ENCODE measurements at places on chromosomes 7 and 10.

DNA sequence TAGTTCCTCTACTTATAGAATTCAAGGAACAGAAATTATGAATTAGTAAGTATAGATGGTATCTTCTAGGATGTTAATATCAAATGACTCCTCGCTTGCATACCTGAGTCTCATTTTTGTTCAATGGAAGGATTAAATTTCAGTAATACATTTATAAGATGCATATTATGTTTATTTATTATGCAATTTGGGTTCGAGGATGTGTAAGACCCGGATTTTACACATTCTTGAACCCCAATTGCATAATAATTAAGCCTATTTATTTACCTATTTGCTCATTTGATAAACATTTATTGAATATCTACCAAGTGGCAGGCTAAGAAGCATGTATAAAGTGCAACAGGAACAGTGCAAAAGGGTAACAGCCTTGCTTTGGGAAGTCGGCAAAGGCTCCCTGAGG, 52.6 kb downstream of the ICA1 start:
- no peak for DNase-seq

GRCh38 chr7:44373418-44373740, 48.0 kb upstream of the CAMK2B start:
- DNase-seq: no peak

GRCh38 chr10:131571865-131572264, 260.3 kb upstream of the TCERG1L start:
- no peak for DNase-seq

GRCh38 chr7:93856323-93856722, 34.2 kb downstream of the TFPI2 start:
- no peak for DNase-seq

- DNase-seq: peak; percentile 40
Observed at GRCh38 chr10:87761892-87762291, 56.1 kb downstream of the ATAD1 start.

DNA sequence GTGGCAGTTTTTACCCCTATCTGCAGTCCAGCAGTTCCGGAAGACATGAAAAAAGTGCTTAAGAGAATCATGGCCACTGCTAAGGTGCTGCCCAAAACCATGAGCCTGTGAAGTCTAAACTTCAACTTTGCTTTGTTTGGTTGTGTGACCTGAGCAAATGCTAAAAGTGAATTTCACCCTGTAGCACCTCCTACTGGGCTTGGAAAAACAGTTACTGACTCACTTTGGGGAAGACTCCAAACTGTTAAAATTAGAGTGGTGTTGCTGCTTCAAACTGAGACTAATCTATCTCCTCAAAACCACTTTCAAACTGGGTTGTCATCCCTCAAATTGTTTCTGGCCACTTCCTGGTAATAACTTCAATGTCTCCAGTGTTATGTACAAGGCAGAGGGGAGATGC, 21.3 kb downstream of the MKX start:
- DNase-seq: no peak

DNA sequence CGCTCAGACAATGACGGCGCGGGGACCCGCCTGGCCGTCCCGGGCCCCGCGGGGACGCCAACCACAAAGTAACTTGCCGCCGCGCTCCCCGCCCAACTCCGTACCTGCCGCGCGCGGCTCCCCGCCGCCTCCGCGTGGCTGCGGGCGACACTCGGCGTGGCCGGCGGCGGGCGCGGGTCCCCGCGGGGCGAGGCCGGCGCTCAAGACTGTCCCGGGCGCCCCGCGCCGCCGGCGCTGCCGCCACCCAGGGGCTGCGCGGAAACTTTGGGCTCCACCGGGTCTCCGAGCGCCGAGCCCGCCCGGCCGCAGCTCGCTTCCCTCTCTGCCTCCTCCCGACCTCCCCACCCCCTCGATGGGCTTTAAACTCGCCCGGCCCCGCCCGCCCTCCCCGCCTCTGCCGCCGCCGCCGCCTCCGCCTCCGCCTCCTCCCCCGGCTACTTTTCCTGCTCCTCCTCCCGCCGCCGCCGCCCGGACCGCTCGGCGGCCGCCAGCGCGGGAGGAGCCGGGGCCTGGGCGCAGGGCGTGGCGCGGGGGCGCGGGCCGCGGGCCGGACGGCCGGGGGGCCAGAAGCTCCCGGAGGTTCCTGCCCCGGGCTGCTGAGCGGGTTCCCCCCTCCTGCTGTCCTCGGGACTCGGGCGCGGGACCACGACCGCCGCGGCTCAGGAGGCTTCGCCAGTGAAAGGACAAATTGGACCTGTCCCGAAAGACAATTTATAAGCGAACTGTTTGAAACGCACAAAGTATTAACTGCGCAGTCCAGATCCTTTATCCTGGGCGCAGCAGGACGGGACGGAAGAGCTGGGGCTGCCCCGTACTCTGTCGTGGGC, 10.6 kb upstream of the GRB10 start:
- peak; percentile 10 for DNase-seq

DNA sequence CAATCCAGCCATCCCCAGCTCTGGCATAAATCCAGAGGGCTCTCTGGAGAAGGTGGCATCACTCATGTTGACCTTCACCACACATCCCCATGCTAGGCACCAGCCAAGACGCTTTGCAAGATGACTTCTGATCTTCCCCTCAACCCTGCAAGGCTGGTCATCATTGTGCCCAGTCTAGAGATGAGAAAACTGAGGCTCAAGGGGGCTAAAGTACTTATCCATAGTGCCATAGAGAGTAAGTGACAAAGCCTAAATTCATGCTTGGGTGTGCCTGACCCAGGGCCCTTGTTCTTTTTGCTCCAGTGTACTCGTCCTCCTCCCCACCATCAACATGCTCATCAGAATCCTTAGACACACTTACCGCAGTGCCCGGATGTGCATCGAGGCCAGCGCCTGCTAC, 1.7 kb upstream of the C10orf105 start:
- DNase-seq: no peak

GRCh38 chr7:38122501-38122900, 55.5 kb upstream of the STARD3NL start:
- DNase-seq: no peak

GRCh38 chr10:71339796-71340589, 20.9 kb downstream of the SLC29A3 start:
- DNase-seq: no peak

GRCh38 chr10:84427903-84428650, 99.7 kb downstream of the CCSER2 start:
- DNase-seq: no peak

GRCh38 chr7:139523968-139524815, 707 bp downstream of the CLEC2L start:
- no peak for DNase-seq

- DNase-seq: no peak
Observed at GRCh38 chr7:12226756-12227155, 15.7 kb downstream of the TMEM106B start.

GRCh38 chr7:55504967-55505658, 67.2 kb downstream of the VOPP1 start:
- no peak for DNase-seq

GRCh38 chr10:350981-351501, 215.8 kb downstream of the ZMYND11 start:
- no peak for DNase-seq

DNA sequence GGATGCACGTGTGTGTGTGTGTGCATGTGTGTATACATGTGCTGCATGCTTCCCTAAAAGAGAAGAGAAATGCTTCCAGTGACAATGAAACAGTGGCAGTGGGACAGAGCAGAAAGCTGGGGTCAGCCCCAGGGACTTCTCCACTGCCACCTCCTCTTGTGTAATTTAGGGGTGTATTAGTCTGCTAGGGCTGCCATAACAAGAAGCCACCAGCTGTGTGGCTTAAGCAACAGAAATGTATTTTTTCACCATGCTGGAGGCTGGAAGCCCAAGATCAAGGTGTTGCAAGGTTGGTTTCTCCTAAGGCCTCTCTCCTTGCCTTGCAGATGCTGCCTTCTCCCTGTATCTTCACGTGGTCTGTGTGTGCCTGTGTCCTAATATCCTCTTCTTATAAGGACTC, 190.5 kb downstream of the CXCL12 start:
- DNase-seq: no peak

DNA sequence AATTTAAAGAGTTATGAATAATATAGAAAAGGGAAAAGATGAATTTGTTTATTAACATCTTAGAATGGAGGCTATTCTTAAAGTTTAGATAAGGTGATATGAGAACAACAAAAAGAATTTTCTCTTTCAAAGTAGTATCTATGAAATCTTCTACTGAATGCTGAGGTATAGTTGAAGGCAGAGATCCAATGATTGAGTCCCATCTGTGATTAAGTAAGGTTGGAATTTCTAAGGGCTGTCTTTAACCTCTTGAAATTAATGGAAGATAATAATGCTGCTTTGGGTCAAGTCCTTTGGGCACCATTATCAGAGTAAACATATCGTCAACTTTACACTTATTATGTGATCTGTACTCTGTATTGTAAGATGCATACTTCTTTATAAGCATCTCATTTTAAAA, 307.9 kb downstream of the PRKG1 start:
- no peak for DNase-seq

- DNase-seq: no peak
Observed at GRCh38 chr7:91633013-91633441, 247.5 kb downstream of the MTERF1 start.

DNA sequence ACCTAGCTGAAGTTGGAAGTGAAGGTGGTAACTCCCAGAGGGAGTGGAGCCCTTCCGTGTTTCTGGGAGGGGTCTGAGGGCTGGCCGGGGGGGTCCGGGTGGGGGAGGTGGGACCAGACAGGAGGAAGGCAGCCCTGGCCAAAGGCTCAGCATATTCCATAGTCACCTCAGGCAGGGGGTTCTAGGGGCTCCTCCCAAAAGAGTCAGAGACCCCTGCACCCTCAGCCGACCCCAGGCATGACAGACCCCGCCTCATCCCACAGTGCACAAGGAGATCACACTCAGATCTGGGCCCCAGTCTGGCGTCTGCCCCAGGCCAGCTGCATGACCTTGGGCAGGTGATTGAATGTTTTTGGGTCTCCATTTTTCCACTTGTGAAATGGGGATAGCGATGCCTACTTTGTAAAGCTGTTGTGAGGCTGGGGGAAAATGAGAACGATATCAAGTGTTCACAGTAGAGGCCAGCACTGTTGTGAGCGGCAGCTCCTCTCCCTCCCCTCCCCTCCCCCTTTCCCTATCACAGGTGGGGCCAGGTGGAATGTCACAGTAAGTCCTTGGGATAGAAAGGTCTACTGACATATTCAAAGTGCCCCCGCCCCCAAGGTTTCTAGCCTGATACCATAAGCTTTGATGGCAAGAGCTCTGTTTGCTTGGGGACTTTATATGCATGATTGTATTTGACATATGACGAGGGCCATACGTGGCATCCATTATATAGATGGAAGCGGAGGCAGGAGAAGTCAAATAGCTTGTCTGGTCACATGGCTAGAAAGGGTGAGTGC, 33.3 kb downstream of the DNAJB12 start:
- no peak for DNase-seq

- no peak for DNase-seq
Observed at GRCh38 chr7:24455813-24456525, 117.3 kb upstream of the PALS2 start.

- DNase-seq: no peak
Observed at GRCh38 chr7:68078157-68078710, 1081.6 kb downstream of the TYW1 start.

DNA sequence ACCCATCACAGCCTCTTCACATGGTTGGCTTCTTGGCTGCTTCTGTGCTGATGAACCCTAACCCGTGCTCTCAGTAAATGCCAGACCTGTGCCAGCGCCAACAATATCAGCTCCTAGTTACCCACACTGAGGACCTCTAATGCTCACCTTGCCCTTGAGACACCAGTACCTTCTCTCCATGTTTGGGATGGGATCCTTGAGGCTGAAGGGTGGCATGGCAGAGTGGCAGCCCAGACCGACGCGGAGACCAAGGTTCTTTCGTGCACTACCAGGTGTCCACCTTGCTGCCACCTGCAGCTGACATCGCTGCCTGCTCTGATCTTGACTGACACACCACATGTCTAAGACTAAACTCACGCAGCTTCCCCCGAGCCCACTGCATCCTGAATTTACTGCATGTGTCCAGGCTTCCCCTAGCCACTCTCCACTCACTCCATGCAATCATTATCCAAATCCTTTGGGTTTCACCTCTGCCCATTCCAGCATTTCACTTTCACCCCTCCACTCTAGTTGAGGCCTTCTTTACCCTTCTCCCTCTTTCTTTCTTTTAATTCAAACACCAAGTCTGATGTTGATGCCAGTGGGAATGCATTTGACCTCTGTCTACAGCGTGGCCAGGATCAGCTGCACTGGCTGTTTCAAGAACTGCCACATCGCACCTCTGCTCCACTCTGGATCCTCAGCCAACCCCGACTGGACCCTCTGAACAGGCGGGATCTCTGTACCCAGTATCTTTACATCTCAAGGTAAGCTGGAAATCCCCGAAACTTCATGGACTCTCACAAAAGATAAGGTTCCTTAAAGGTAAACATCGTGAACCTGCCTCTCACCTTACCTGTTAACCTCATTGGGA, 294.9 kb downstream of the GLRX3 start:
- DNase-seq: no peak

GRCh38 chr7:102077081-102077480, 209.6 kb upstream of the SH2B2 start:
- no peak for DNase-seq

GRCh38 chr7:70063927-70064326, 465.7 kb downstream of the AUTS2 start:
- no peak for DNase-seq

DNA sequence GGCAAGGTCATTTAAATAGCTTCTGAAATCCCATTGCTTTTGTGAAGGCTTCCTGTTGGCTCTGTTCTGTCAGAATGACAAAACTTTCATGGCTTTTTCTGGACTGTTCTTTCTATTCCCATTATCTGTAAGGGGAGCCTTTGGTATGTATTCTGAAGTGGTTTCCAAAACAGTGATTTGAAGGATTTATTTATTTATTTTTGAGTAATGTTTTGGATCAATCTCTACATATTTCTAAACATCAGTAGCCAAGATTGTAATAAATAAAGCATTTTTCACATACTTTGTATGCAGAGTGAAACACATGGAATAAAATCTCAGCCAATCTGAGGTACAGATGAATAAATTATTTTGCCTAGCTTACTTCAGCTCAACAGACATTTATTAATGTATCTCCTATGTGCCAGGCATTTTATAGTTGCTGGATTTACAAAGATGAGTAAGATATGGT, 121.1 kb downstream of the BBS9 start:
- no peak for DNase-seq

DNA sequence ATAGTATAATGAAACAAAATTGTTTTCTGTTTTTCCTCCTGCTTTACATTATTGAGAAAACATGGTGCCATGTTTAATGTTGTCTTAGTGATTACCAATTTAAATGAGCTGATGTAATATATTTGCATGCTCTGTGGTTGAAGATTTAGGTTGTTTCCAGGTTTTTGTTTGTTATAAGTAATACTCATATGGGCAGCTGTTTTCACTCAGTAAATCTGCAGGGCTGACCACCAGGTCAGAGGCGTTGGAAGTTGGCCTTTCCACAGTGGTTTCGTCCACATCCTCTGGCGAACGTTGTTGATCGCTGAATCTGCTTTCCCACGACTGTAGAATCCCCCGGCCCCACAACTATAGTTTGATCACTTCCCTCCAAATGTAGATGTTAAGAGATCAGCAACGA, 21.6 kb upstream of the PURB start:
- no peak for DNase-seq

GRCh38 chr7:1659696-1660095, 10.4 kb upstream of the ELFN1 start:
- DNase-seq: no peak

- DNase-seq: no peak
Observed at GRCh38 chr7:15234431-15234830, 327.4 kb downstream of the AGMO start.

GRCh38 chr7:47600199-47601118, 18.5 kb upstream of the TNS3 start:
- no peak for DNase-seq
